ENCODE measurements at places on chromosomes 5 and 9.

GRCh38 chr9:86589273-86589672 is 235.1 kb upstream of the TUT7 start:
- DNase-seq = no peak

GRCh38 chr5:177233206-177233605 is 70.3 kb downstream of the RAB24 start:
- no peak for DNase-seq

DNA sequence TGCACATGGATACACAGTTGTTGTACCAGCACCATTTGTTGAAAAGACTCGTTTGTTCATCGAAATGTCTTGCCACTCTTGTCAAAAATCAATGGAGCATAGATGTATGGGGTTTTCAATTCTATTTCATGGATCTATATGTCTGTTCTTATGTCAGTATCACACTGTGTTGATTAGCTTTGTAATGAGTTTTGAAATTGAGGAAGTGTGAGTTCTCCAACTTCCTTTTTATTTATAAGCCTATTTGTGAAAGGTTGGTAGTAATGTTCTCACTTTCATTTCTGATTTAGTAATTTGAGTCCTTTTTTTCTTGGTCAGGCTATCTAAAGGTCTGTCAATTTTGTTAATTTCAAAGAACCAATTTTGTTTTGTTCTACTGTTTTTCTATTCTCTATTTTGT is 26.1 kb downstream of the ZNF510 start:
- no peak for DNase-seq

DNA sequence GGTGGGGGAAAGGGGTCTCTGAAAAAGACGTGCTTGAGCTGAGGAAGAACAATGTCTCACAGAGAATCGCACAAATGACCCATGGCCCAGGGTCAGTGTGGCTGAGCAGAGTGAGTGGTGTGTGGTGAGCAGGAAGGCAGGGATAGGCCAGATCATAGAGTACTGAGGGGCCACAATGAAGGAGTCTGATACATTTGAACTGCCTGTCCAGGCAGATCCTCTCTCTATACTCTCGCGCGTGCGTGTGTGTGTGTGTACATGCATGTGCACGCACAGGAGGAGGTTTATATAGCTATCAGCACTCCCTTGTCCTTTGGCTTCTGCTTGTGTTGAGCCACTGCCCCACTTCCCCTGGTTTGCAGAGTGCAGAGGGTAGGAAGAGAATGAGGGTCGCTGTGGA is 294.0 kb downstream of the ZNF608 start:
- no peak for DNase-seq

GRCh38 chr5:141529873-141530272 is 41.0 kb downstream of the PCDHGC5 start:
- no peak for DNase-seq

DNA sequence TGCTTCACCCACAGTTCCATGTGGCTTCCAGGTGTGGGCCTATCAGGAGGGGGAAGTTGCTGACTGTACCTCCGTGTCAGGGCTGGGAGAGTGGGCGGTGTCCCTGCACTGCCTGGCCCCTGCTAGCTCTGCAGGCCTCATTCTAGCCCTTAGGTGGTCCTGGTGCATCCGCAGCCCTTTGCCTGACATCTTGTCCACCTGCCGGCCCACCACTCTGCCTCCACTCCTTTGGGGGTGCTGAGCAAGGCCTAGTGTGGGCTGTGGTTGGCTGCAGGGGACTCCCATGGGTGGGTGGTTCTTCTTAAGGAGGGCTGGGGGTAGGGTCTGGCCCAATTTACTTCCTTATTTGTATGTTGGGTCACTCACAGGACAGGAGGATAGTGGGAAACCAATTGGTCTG is 66.9 kb downstream of the HSPA4 start:
- no peak for DNase-seq

DNA sequence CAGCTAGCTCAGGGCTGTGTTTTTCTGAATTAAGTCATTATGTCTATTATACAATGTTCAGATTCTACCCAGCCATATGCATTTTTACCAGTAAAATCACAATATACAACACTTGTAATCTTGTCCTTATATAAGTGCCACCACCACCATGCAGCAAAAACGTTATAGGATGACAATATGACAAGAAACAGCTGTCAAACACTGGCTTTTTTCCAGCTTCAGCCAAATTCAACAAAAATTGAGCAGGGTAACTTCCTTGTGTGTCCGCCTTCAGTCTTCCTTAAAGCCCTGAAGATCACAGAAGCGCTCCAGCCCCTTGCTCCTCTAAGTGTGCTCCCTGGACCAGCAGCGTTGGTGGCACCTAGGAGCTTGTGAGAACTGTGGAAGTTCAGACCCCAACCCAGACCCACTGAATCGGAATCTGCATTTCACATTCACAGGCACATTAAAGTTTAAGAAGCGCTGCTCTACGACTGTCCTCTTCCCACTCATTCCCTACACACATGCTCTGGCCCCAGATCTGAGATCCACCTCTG is 111.8 kb downstream of the LHFPL2 start:
- DNase-seq = no peak

- no peak for DNase-seq
Observed at GRCh38 chr9:36456480-36457065, 56.5 kb upstream of the RNF38 start.

- DNase-seq = no peak
Observed at GRCh38 chr9:120526534-120526933, 53.4 kb downstream of the CDK5RAP2 start.

GRCh38 chr9:70514273-70514672 is 99.8 kb upstream of the KLF9 start:
- no peak for DNase-seq

DNA sequence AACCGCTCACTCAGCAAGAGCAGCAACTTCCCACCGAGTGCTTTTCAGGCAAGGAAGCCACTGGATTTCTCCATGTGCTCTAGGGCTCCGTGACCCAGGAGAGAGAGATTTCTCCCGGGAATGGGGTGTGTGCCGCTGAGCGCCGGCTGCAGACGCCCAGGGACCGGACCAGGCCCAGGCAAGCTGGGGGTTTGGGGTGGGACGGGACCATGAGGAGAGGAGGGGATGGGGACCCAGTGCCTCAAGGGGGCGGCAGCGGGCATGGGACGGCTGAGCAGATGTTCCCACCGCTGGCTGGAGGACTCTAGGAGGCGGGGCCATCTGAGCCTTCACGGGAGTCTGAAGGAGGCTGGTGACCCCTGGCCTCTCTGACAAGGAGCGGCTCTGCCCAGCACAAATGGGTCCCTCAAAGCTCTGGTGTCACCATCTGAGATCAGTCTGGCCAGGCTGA is 8.5 kb downstream of the LCN9 start:
- DNase-seq = no peak

DNA sequence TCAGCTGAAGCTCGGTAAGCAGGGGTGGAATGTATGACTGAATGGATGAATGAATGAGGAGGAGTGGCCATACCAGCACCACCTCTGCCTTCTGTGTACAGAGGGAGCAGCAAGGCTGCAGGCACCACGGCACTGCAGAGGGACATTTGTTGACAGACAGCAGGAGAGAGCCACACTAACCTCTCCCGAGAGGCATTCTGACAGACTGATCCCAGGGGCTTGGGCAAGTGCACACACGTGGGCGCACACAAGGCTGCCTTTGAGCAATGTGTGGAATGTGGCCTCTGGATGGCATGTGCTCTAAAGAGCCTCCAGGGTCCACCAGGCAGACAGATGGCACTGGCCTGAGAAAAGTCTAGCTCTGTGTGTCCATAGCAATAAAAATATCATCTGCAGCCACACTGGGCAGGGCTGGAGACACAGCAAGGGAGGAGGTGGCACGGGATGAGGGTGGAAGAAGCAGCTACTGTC is 111.8 kb downstream of the ACTL7B start:
- DNase-seq = no peak

- DNase-seq = no peak
Observed at GRCh38 chr5:126182971-126183695, 240.1 kb upstream of the GRAMD2B start.

DNA sequence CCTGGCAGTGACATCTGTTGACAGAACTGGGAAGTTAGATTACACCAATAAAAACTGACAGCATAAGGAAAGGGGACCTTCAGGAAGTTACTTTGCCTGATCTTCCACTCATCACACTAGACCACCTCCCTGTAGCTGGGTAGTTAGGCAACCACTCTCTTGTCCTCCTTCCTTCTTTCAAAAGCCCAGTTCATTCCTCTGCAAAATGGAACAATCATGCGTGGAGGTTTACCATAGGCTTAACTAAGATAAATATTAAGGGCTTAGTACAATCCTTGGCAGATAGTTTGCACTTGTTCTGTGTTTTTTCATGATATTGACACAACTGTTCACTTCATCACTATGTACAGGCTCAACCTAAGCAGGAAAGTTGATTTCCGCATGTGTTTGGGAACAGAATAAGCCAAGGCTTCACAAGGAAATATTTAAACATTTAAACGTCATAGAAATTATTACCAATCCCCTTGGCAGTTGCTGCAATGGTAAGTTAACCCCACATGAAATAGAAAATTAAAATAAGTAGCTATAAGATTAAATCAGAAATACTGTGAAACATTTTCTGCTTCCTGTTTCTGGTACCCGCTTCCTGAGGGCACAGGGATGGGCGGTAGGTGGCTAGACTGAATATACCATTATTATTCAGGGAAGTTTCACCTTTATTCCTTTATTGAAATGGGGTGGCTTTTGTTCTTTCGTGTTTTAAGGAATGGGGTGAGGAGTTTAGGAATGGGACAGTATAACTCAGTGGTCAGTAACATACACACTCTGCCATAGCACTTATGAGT is 9.9 kb upstream of the PTGER4 start:
- no peak for DNase-seq

DNA sequence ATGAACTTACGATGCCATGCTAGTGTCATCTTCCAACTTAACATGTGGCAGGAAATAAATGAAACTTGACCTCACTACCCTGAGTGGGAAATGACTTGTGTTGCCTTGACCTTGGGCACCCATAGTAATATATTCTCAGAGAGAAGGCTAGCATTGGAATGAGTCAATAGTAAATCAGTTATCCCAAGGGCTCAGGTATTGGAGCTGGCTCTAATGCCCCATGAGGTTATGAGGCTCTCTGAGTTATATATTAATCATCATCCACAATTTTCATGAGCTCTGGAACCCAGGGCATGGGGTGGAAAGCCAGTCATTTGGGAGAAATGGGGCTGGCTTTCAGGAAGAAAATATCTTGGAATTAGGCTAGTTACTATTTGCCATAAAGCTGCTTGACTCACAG is 42.4 kb upstream of the SMIM32 start:
- DNase-seq = no peak

DNA sequence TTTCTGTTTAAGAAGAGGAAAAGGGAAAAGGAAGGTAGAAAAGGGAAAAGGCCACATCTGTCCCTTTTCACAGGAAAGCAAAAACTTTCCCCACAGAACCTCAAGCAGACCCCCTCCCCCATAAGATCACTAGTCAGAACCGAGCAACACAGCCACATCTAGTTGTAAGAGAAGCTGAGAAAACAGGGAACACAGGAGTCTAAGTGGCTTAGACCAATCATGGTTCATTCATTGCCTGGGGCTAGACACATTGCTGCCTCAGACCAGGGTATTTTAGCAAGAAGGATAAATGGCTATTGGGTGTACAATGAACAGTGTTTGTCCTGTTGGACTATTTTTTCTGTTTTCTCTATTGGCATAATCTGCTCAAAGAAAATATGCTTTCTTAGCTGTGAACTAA is 98.0 kb downstream of the ARL15 start:
- no peak for DNase-seq

DNA sequence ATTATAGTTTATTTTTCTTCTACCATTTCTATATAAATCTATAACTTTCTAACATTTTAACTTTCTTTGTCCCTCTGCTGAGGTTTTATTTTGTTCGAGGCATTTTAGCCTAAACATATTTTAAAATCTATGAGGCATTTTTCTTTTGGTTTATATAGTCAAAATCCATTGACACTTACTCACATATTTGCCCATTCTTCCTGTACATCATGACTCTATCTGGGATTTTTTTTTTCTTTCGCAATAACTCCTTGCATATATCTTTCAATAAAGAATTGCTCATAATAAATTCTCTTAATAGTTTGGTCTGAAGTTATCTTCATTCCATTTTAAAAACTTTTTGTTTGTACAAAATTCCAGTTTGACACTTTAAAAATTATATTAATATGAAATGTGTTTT is 632.3 kb downstream of the TLE4 start:
- no peak for DNase-seq

DNA sequence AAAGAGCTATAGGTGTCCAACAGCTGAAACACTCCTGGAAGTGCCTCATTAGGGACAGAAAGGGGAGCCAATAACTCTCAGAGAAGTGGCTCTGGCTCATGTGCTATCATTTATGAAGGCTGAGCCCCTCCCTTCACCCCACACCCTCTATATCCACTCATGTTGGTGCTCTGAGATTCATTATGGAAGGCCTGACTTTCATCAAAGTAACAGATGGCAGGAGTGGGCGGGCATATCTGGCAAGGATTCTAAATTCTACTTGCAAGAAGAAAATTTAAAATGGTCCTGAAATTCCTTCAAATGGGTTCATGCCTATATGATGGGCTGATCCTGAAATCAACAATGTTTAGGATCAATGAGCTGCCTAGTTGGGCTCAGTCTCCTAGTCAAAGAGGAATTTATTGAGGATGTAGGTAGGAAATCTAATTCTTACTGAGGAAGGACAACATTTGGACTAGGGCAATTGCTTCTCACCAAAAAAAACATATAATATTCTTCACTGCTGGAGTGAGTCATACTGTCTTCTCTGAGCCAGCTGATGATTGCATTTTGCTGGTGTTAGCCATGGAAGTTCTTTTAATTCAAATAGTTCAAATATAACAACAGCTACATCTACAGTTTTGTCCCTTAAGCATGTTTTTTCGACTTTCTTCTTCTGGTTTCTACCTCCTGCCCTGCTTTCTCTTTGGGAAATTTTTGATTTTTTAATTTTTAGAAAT is 23.5 kb downstream of the NMRK1 start:
- no peak for DNase-seq

GRCh38 chr5:178651046-178651810 is 24.4 kb upstream of the CLK4 start:
- DNase-seq = no peak

DNA sequence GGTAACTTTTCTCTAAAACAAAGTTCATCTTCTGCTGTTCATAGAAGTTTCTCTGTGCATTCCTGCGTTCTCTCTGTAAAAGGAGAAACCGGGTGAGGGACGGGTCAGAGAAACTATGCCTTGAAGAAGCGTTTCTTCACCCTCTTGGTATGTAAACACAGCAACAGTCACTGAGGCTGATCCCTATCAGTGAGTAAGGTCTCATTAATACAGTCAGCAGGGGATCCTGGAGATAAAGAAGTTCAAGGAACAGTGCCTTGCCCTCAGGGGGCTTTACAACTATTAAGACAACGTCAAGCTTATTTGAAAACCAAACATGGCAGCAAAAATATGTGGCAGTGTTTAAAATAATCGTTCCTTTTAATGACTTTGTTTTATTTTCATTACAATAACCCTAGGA is 202.9 kb upstream of the IL12B start:
- no peak for DNase-seq

DNA sequence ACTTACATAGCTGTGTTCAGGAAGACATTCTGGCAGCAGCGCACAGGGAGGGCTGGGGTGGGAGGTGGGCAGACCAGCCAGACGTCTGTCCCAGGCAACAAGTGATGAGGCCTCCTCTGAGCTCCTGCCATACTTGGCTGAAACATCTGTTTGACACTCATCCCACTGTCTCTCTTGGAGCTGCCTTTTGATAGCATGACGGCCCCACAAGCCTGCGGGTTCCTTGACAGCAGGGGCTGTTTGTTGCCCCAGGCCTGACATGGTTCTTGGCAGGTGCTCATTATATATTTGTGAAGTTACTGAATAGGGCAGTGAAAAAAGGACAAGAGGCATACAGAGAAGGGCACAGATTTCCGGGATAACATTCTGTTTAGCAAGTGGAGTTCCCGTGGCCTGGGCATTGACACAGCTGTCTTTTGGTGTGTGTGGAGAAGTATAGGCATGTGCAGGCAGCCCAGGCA is 22.2 kb upstream of the B4GALT1 start:
- no peak for DNase-seq

All from stimulated activated CD4-positive, alpha-beta T cell treated with anti-CD3 and anti-CD28 coated beads, Interleukin-2, amount 100 ng/mL, for 48 hours (primary cell).